ENCODE measurements at places on chromosomes 4 and X.

DNA sequence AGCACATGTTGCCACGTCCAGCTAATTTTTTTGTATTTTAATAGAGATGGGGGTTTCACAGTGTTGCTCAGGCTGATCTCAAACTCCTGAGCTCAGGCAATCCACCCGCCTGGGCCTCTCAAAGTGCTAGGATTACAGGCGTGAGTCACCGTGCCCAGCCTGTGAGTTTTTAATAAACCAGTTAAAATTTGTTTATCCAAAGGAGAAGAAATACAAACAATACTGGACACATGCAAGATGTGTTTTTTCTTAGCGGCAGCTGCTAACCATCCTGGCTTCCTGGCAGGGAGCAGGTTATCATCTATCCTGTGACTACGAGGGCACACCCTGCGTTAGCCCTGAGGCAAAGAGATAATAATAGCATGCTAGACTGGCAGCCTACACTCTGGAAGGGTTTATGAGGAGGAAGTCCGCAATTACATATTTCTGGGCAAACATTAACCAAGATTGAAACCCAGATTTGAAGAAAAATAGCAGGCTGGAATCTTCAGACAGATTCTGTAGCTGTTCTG is 191.4 kb downstream of the SPRY1 start:
- no peak for DNase-seq

GRCh38 chrX:9902656-9903055 is 64.5 kb upstream of the CLDN34 start:
- peak; percentile 42 for DNase-seq

DNA sequence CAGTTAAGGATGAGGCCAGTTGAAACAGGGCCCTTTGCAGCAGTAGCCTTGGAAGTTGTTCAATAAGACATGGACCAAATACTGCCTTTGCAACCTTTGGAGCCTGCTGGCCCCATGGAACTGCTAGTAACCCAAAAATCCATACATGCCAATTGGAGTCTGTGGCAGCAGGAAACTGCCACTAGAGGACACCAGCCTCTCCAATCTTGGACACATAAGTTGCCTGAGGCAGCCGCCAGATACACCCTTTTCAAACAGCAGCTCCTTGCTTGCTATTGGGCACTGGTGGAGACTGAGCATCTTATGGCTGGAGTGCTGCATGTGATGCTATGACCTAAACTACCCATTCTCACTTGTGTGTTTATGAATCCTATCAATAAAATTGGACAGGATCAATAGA is 14.8 kb upstream of the LAP3 start:
- DNase-seq = no peak

- DNase-seq = no peak
Observed at GRCh38 chr4:104330125-104330905, 164.4 kb downstream of the CXXC4 start.

- DNase-seq = no peak
Observed at GRCh38 chrX:15500497-15500966, at the start of gene BMX. Gene BMX (plus strand): TSS chrX:15500807. CDS start chrX:15508354, 7,547 bp downstream.

GRCh38 chr4:129917651-129918050 is 821.7 kb downstream of the C4orf33 start:
- DNase-seq = no peak

DNA sequence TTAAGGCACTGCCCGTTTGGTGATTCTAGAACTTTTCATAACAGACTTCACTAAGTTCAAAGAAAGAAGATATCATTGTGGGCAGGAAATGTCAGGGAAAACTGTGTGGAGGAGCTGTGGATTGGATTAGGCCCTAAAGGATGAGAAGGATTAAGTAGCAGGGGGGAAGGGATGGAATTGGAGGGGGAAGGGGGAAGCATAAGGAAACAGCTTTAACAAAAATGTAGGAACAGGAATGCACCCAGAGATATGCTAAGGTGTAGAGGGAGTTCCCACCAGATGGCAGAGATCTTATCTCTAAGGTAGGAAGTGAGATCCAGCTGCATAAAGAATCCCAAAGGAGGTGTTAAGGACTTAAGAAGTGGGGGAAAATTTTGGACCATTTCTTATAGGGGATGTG is 114.5 kb downstream of the LARP7 start:
- DNase-seq = no peak

- DNase-seq = peak; percentile 29
Observed at GRCh38 chr4:77994194-77994721, 62.9 kb upstream of the FRAS1 start.

- DNase-seq = no peak
Observed at GRCh38 chr4:107734120-107734519, 14.1 kb upstream of the PAPSS1 start.

GRCh38 chr4:105956569-105956968 is 61.3 kb downstream of the NPNT start:
- DNase-seq = no peak

- peak; percentile 65 for DNase-seq
Observed at GRCh38 chrX:39688576-39689375, 409.0 kb downstream of the BCOR start.

GRCh38 chr4:7642741-7643458 is 208.2 kb upstream of the PSAPL1 start:
- DNase-seq = no peak

- DNase-seq = peak; percentile 68
Observed at GRCh38 chr4:151324124-151324751, 1.2 kb downstream of the SH3D19 start.

DNA sequence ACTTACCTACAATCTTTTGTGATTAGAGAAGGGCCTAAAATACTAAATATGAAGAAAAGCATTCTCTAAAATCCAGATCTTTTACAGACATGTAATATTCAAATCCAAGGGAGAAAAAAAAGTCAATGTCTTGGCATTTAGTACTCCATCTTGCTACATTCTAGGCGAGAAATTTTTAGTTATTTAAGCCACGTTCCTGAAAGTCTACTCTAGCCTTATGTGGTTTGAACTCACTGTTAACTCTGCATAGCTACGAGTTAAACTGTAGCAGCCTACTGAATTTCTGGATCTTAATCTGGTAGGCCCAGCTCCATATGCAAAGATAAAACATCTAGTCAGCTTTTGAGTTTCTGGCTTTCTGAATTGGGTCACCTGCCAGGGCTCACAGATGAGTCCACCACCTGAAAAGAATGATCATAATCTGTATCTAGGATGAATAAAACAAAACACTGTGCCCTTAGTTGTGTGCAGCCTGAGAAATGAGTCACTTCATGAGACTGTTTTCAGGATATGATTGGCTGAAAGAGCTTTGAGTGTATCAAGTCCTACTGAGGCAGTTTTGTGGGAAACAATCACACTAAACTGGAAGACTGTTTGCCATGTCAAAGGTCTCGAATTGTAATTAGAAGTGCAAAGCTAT is 3.2 kb upstream of the NEK1 start:
- no peak for DNase-seq

GRCh38 chr4:161829591-161829990 is 334.2 kb downstream of the FSTL5 start:
- no peak for DNase-seq

DNA sequence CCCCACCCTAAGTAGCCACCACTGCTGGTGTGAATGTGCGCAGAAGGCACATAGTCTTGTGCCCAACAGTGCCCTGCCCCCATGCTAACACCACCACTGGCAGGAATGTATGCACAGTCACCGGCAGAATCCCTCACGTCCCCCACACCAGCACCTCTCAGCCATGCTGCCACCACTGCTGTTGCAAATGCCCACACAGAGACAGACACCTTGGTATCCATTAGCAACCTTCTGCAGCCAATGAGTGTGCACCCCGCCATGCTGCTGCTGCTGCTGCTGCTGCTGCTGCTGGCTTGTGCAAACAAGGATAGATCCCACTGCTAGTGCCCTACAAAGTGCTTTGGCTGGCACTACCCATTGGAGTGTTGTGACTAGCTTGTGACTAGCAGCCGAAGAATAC is 52.4 kb upstream of the MMAA start:
- DNase-seq = no peak

- no peak for DNase-seq
Observed at GRCh38 chrX:92260102-92260501, 480.9 kb downstream of the PCDH11X start.

GRCh38 chrX:15594371-15594770 is 6.4 kb downstream of the ACE2 start:
- DNase-seq = no peak

GRCh38 chrX:118839334-118839958 is 15.8 kb downstream of the ZCCHC12 start:
- DNase-seq = peak; percentile 74

DNA sequence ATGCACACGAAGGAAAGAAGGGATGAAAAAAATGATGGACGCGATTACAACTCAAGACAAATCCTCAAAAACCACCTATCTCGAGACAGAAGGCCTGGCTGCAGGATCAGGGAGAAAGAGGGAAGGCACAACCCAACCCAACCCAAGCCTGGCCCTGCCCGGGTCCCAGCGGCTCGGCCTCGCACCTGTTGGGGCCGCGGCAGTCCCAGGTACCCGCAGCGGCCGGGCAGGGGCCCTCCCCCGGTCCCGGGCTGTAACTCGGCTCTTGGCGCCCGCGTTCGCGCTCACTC is 464 bp downstream of the RASGEF1B start:
- DNase-seq = no peak

- no peak for DNase-seq
Observed at GRCh38 chr4:152805071-152805650, 25.4 kb downstream of the ARFIP1 start.

DNA sequence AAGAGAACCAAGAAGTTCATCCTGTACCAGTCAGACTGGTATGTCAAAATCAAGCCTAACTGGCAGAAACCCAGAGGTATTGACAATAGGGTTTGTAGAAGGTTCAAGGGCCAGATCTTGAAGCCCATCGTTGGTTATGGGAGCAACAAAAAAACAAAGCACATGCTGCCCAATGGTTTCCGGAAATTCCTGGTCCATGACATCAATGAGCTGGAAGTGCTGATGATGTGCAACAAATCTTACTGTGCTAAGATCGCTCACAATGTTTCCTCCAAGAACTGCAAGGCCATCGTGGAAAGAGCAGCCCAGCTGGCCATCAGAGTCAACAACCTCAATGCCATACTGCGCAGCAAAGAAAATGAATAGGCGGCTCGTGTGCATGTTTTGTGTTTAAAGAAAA is 172.7 kb upstream of the MED14 start:
- no peak for DNase-seq

GRCh38 chr4:177860171-177860570 is 417.9 kb upstream of the AGA start:
- DNase-seq = no peak

- no peak for DNase-seq
Observed at GRCh38 chrX:136619899-136620505, 28.0 kb upstream of the CD40LG start.

DNA sequence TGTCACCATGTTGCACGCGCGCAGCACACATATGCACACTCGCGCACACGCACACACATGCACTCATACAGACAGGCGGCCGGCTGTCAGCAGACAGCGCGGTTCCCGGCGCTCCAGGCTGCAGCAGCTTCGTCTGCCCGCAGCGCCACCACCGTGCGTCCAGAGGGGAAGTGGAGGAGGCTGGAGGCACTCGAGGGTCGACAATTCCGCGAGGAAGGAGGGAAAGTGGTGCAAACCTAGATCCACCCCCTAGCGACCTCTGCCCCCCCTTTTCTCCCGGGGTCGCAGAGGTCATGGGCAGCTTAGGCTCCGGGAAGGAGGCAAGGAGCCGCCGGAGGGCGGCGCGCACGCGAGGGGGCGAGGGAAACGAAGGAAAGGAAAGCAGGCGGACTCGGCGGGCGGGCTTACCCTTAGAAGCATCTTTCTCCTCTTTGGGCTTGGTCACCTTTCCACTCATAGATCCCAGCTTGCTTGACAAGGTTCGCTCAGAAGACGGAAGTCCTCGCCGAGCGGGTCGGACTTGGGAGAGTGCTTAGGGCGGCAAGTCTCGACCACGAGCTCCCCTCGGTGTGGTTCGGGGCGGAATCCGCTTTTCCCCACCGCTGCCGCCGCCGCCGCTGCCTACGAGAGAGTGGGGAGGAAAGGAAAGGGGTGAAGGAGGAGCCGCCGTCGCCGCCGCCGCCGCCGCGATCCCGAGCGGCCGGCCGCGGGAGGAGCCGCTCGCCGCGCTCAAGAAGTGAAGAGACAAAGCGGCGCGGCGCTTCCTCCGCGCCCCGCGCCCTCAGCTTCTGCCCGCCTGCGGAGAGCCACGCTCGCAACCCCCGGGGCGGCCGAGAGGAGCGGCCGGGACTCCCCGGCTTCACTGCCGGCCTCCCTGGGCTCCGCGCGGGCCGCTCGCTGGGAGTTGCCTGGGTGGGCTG is 326.6 kb upstream of the F9 start:
- no peak for DNase-seq

- no peak for DNase-seq
Observed at GRCh38 chr4:177937041-177937440, 494.8 kb upstream of the AGA start.

GRCh38 chr4:5527211-5527610 is 181.1 kb downstream of the EVC2 start:
- DNase-seq = no peak

DNA sequence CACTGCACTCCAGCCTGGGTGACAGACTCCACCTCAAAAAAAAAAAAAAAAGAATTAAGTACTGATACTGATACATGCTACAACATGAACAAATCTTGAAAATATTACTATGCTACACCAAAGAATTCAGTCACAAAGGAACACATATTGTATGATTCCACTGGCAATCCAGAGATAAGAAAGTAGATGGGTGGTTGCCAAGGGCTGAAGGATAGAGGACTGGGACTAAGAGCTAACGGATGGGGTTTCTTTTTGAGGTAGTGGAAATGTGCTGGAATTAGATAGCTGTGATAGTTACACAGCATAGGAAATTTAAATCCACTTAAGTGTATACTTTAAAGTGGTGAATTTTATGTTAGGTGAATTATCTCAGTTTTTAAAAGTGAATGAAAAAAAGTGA is 12.5 kb downstream of the ATP11C start:
- DNase-seq = no peak

GRCh38 chrX:31656013-31656412 is 584.2 kb upstream of the FTHL17 start:
- no peak for DNase-seq

DNA sequence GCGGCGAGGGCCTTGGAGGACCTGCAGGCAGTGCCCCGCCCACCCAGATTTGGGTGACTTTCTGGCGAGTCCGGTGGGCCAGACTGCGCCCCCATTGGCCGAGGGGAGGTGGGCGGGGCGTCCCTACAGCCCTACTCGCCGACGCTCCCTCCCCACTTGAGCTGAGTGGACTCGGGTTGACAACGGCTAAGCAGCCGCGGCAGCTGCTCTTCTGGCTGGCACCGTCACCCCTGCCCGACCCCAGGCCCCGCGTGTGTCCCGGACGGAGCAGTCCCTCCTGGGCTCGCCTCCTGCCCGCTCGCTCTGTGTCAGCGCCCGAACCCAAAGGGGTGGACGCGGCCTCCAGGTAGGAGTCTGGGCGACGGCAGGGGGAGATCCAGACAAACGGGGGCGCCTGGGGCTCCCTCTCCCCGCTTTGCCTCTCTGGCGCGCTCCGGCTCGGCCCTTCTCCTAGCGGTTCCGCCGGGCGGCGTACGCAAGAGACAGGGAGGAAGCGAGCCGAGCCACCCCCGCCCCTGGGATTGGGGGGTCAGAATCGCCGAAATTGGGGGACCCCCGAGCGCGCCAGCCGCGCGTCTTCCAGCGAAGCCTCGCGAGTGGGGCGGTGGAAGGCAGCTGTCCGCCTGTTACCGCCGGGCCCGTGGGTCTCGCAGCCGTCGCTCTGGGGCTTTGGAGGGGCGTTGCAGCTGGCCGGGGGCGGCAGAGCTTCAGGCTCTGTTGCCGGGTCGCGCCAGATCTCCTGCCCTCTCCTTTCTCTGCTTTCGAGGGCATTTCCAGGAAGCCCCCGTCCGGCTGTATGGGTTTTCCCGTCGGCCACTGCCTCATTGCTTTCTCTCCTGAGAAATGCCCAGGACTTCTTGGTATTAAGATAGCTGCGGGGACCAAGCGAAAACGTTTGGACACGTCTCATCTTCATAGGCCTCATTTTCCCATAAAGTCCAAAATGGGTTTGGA is 46.3 kb downstream of the STARD8 start:
- peak; percentile 39 for DNase-seq

All from pons (tissue), 1 donor.